Caco-2 (cell line): ENCODE measurements at places on chromosomes 4 and X.

GRCh38 chr4:153064571-153064970, 128.4 kb downstream of the FHDC1 start:
- H3K27ac ChIP-seq: no peak overlapping the region
- no peak for DNase-seq
- no peaks in the 10 kb centered on the region for H3K27me3 ChIP-seq
- H3K4me1 ChIP-seq: peaks cover 38% of the 10 kb centered on the region

GRCh38 chr4:112982680-112983079, 66.8 kb upstream of the ANK2 start:
- H3K4me1 ChIP-seq: no peaks in the 10 kb centered on the region
- no peak overlapping the region for H3K27ac ChIP-seq
- H3K4me3 ChIP-seq: no peak overlapping the region

DNA sequence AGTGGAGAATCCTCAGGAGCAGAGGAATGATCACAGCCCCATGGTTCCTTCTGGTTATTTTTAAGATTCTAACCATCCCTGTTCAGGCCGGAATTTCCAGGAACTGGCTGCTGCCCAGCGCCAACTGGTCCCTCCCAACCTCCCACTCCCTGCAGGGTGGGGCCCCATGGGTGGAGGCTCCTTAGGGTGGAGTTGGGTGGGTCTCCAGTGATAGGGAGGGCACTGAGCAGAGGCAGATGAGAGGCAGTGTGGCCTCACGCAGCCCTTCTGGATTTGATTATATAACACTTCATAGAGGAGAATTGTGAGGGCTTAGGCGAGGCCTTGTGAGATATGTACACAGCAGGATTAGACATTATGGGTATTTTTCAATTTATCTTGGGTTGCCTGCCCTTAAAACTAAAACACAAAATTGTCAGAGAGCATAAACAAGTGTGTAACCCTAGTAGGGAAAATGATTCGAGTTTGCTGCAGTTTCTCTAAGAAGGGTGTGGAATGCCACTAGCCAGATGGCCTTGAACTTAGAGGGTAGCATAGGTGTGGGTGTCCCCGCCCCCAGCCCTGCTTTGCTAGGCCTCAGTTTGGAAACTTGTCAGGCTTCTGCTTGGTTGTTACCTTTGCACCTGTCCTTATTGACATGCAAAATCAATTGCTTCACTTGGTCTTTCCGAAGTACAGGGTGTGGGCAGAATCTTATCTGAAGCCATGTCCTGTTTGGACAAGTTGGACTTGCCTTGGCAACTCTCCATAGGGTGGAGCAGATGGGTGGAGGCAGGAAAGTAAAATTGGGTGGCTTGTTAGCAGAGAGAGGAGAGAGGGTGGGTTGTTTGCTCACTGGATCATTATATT, 9.4 kb downstream of the KLF3 start:
- no peak overlapping the region for H3K4me3 ChIP-seq
- peaks cover 43% of the 10 kb centered on the region for H3K4me1 ChIP-seq
- peak; percentile 69 for DNase-seq
- peak overlapping the region; percentile 39 for H3K27ac ChIP-seq
- H3K36me3 ChIP-seq: peaks cover 2% of the 10 kb centered on the region; the same call in 1 of the 2 replicates
- H3K27me3 ChIP-seq: no peaks in the 10 kb centered on the region

GRCh38 chrX:11470250-11470974, 177.2 kb downstream of the AMELX start:
- no peaks in the 10 kb centered on the region for H3K27me3 ChIP-seq
- no peak overlapping the region for H3K27ac ChIP-seq
- DNase-seq: no peak
- H3K4me1 ChIP-seq: peaks cover 4% of the 10 kb centered on the region; the same call in 1 of the 2 replicates
- H3K36me3 ChIP-seq: no peaks in the 10 kb centered on the region

GRCh38 chr4:174717828-174718227, 111.2 kb downstream of the GLRA3 start:
- no peak for DNase-seq
- no peak overlapping the region for H3K4me3 ChIP-seq
- no peaks in the 10 kb centered on the region; the same call in 1 of the 2 replicates for H3K27me3 ChIP-seq
- H3K36me3 ChIP-seq: no peaks in the 10 kb centered on the region
